ENCODE measurements at places on chromosomes 7 and 10. TPM values are rescaled to one million over a fixed set of nuclear protein-coding genes. Genes with fewer than 3 reads are reported as not detected.

- DNase-seq = peak; percentile 51
Measured at GRCh38 chr10:124267231-124267885, 151.4 kb downstream of the OAT start.

GRCh38 chr10:68811314-68812009 is 15.9 kb upstream of the STOX1 start:
- DNase-seq = no peak

DNA sequence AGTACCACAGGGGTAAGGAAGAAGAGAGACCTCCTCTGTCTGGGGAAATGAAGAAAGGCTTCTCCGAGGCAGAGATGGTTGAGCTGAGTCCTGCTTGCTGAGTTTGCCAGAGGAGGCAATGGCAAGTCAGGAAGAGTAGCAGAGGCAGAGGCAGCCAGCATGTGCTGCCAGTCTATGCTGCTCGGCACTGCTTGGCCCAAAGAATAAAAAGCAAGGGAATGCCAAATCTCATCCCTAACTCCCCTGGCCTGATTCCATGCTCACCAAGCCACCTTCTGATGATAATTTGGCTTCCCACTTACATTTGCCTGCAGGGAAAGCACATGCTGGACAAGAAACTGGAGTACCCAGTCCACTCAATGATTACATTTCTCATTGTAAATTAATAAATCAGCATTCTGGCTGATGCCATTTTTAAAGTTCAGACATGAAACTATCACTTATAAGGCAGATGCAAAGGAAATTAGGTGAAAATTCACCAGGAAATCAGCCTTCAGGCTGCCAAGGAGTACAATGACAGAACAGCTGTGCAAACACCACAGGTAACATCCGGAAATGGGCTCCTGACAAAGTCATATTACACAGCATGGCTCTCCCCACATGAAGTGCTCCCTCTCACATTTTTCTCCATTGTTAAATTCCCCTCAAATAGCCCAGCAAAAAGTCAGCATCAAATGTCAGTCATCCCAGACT is 245.9 kb downstream of the MTERF1 start:
- no peak for DNase-seq

DNA sequence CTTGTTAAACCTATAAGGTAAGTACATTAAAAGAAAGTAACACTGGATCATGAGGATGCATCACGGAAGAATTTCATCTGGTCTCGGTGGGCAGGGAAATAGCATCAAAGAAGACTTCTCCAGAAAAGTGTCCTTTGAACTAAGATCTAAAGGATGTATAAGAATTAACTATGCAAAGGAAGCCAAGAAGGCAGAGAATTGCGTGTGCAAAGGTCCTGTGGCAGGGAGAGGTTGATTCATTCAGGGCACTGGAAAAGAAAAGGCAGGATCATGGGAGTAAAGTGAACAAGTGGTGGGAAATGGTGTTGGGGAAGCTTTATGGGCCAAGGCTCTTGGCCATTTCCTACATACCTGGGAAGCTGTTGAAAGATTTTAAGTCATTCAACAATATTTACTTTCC is 288.3 kb downstream of the SFMBT2 start:
- no peak for DNase-seq

DNA sequence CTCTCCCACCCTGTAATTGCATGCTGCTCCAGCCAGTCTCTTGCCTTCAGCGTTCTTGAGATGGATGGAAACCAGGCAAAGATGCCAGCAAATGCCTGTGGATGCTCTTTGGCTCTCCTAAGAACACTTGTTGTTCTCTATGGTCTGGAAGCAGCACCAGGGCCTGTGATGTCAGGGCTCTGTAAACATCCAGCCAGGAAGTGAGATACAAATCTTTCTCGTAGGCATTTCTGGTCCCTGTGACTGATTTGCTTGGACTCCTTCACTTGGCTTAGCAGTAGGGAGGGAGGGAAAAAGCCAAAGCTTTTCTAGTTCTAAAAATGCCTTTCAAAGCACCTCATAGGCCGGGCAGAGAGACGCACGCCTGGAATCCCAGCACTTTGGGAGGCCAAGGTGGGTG is 201.3 kb downstream of the REEP3 start:
- peak; percentile 41 for DNase-seq

- no peak for DNase-seq
Measured at GRCh38 chr7:91550931-91551330, 286.7 kb downstream of the FZD1 start.

DNA sequence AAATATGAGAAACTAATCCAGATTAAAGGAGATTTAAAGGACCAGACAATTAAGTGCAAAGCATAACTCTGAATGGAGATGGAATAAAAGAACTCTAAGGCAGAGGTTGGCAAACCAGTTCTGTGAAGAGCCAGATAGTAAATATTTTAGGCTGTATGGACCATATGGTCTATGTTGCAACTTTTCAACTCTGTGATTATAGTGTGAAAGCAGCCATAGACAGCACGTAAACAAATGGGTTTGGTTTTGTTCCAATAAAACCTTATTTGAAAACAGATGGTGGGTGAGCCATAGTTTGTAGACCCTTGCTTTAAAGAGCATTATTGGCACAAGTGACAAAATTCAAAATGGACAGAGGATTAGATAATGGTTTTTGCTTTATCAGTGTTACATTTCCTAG is 884.1 kb downstream of the CCSER2 start:
- DNase-seq = no peak

DNA sequence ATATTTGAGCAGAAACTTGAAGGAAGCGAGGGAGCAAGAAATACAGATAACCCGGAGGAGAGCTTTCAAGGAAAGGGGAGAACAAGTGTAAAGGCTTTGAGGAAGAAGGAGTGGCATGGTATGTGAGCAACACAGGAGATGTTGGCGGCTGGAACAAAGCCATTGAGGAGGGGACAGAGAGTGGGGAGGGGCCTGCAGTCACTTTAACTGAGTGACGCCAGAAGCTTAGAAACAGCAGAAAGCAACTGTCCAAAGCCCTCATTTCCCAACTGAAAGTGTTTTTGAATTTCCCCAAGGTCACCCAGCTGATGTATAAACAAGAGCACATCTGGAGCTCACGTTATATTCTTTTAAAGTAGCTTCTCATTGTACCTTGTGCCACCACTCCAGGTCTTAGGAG is 19.1 kb downstream of the AUTS2 start:
- no peak for DNase-seq

- no peak for DNase-seq
Measured at GRCh38 chr7:139844779-139845442, 15.8 kb downstream of the TBXAS1 start.

GRCh38 chr10:11165591-11166543 is 148.2 kb downstream of the CELF2 start:
- peak; percentile 10 for DNase-seq

DNA sequence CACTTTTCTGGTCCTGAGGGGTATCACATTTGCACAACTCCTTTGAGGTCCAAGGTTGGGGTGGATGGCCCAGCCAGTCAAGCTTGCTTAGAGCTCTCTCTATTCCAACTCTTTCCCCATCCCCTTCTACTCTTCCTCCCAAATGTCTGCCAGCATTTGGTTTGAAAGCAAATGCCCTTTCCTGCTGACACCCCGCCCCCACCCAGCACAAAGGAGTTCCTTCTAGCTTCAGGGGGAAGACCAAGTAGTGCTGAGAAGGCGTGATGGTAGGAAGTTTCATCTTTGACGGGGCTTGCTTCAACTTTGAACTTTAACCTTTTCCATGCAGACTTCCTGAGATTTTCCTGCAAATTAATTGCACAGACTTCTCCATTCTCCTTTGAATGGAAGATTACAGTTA is 137.5 kb upstream of the TCF7L2 start:
- no peak for DNase-seq

GRCh38 chr7:4733936-4734528 is 41.4 kb upstream of the AP5Z1 start:
- DNase-seq = no peak

DNA sequence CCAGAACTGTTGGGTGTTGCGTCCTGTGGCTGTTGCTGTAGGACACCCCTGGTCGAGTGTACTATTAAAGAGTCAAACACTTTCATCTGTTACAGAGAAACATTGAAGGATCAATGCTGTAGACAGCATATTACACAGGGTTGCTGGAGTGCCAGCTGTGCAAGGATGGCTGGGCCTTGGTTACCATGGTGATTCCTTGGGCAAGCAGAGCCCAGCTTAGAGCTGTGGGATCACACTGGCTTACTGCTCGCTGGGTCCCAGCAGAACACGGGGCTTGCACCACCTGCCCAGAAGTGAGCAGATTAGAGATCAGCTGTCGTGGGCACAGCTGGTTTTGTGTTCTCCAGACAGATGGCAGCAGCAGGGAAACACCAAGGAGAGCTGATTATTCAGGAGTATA is 76.0 kb downstream of the GPR141 start:
- DNase-seq = no peak

GRCh38 chr10:118511711-118512110 is 83.7 kb downstream of the PRLHR start:
- no peak for DNase-seq

GRCh38 chr10:29007370-29007747 is 281.5 kb upstream of the LYZL1 start:
- DNase-seq = no peak

The SLC18A3 gene
- not detected for total RNA-seq

The ADAMTS14 gene
- total RNA-seq = 0.45 TPM

The TRPV5 gene
- not detected for total RNA-seq

The CHAT gene
- not detected for total RNA-seq
